ENCODE measurements at places on chromosomes 2 and 18.

- DNase-seq = no peak
Observed at GRCh38 chr2:85642725-85643124, 25.3 kb downstream of the SFTPB start.

DNA sequence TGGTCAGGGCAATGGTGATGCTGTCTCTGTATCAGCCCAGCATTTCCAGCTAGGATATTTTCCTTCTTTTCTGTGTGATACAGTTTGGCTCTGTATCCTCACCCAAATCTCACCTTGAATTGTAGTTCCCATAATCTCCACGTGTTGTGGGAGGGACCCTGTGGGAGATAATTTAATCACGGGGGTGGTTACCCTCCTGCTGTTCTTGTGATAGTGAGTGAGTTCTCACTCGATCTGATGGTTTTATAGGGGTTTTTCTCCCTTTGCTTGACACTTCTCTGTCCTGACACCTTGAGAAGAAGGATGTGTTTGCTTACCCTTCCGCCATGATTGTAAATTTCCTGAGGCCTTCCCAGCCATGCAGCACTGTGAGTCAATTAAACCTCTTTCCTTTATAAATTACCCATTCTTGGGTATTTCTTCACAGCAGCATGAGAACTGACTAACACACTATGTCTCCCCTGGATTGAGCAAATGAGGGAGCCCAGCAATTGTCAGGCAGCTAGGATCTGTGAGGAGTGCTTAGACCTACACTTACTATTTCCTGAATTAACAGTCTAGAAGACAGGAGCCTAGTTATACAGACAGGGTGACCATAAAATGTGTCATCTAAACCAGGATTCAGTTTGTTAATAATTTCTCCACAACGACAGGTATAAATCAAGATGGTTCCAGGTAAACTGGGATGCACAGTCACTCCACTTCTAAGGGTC, 6.0 kb downstream of the SCN2A start:
- no peak for DNase-seq

DNA sequence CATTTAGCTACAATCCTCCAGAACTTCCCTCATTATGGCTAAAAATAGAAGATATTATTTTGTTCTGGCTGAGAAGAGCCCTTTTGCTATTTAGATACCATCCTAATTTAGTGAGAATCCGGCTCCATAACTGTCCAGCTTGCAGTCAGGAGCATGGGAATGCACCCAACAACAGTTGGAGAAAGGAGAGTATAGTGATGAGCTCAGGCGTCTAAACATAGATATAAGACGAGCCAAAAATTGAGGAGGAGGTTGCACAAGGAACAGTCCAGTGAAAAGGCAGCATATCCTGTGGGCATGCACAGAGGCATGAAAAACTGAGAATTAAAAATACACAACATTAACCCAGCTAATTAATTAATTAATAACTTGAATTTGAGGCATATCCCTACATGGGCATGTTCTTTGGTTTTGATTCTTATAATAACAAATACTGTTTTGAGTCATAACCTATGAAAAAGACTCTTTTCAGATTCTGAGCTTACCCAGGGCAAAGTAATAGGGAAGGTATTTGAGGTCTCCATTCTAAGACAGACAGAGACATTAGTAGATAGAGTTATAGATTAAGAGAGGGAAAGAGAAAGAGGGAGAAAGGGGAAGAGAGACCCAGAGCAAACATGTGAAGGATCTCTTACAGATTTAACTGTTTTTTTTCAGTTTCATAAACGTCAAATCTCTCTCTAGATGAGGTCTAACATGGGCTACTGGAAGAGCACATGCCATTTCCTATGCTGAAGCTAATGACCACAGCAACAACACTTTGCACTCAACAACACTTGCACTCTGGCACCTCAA, 311.2 kb downstream of the OSR1 start:
- DNase-seq = no peak

DNA sequence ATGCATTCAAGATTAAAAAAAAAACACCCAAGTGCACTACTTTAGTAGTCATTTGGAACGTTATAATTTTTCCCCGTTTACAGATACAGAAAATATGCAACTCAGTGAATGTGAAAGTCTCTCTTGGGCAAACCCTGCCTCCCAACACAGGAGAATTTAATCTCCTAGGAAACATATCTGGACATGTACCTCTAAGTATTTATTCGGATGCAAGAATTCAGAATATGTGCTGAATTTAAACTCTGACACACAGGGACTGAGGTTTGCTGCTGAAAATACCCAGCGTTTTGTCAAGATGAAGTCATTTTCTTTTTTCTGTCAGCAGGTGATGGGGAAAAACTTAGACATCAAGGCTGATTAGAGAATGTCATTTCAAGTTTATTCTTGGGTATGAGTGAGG, 105.4 kb downstream of the ACKR3 start:
- no peak for DNase-seq

DNA sequence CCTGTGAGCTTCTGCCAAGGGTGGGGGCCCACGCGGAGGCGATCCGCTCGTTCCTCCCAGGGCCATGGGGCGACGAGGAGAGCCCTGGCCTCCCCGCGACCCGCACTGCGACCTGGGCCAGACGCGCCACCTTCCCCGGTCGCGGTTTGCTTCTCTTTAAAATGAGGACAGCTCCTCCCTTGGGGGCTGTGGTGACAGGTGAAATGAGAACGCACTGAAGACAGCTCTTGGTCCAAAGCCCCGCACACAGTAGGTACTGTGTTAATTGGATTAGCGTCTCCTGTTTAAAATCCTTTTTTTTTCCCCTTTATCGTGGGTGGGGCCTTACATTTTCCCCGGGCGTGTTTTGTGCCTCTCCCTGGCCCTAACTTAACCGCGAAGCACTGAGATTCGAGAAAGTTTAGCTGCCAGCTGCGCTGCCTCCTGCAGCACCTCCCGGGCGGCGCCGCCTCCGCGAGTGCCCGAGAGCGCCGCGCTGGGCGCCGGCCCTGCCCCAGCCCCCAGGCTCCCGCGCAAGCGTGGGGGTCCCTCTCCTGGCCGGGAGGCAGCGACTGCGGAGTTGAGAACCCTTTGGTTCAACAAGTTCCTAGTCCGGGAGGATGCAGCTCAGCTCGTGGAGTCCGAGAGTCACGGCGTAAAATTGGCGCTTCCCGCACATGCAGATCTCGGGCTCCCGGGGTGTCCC, 1.1 kb downstream of the HPCAL1 start:
- DNase-seq = peak; percentile 44

DNA sequence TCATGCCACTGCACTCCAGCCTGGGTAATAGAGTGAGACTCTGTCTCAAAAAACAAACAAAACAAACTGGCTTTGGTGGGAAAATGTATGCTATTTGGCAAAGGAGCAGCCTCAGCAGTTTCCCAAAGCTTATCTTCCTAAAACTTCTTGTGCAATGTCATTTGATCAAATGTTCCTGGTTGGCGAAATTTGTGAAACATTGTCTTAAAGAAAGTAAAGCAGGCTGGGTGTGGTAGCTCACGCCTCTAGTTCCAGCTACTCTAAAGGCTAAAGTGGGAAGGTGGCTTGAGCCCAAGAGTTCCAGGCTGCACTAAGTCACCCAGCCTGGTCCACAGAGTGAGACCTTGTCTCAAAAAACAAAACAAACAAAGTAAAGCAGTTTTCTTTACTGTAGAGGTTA, 17.3 kb upstream of the TAF4B start:
- DNase-seq = no peak

GRCh38 chr2:72846171-72847095, 20.6 kb upstream of the EXOC6B start:
- no peak for DNase-seq

DNA sequence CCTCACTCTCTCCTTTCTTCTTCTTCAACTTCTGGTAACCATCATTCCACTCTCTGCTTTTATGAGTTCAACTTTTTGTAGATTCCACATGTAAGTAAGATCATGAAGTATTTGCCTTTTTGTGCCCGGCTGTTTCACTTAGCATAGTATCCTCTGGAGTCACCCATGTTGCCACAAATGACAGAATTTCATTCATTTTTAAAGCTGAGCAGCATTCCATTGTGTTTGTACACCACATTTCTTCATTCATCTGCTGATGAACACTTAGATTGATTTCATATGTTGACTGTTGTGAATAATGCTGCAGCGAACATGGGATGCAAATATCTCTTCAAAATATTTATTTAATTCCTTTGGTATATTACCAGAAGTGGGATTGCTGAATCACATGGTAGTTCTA, 133.6 kb upstream of the ERBB4 start:
- DNase-seq = no peak

DNA sequence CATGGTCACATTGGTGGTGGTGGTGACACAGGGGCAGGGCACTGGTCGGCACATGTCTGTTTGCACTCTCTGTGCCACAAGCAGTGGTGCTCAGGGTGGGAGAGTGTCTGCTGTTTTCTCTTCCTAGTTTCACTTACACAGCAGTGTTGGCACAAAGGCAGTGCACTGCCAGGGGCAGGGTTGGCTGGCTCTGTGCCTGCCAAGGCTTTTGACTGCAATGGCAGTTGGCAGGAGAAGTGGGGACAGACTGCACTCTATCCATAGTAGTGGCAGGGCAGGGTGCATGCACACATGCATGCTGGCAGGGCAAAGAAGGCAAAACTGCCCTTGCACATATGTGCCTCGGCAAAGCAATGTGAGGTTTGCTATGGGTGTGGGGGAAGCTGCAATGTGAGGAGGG, 635.9 kb downstream of the SUCLG1 start:
- DNase-seq = no peak

GRCh38 chr2:8134473-8134932, 547.4 kb upstream of the ID2 start:
- no peak for DNase-seq

DNA sequence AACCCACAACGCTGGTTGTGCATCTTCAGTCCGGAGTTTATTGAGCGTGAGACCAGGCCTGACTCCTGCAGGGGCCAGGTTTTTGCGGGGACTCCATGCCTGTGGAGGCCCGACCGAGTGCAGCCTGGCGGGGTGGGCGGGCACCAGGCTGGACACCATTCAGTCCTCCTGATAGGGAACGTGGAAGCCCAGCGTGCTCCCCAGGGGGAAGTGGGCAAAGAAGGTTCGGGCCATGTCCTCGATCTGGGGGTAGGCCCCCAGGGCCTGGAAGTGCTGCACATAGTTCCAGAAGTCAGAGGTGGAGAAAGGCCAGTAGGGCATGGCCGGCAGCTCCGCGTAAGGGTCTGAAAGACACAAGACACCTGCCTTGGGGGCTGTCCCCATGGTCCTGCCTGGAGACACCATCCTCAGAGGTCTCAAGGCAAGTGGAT, 1.4 kb downstream of the OTOS start:
- DNase-seq = no peak

GRCh38 chr18:52750995-52751394, 411.0 kb downstream of the DCC start:
- no peak for DNase-seq

- DNase-seq = peak; percentile 81
Observed at GRCh38 chr2:237901932-237902850, 42.8 kb downstream of the RAMP1 start.

GRCh38 chr2:101351207-101351606, 36.1 kb downstream of the CREG2 start:
- no peak for DNase-seq

DNA sequence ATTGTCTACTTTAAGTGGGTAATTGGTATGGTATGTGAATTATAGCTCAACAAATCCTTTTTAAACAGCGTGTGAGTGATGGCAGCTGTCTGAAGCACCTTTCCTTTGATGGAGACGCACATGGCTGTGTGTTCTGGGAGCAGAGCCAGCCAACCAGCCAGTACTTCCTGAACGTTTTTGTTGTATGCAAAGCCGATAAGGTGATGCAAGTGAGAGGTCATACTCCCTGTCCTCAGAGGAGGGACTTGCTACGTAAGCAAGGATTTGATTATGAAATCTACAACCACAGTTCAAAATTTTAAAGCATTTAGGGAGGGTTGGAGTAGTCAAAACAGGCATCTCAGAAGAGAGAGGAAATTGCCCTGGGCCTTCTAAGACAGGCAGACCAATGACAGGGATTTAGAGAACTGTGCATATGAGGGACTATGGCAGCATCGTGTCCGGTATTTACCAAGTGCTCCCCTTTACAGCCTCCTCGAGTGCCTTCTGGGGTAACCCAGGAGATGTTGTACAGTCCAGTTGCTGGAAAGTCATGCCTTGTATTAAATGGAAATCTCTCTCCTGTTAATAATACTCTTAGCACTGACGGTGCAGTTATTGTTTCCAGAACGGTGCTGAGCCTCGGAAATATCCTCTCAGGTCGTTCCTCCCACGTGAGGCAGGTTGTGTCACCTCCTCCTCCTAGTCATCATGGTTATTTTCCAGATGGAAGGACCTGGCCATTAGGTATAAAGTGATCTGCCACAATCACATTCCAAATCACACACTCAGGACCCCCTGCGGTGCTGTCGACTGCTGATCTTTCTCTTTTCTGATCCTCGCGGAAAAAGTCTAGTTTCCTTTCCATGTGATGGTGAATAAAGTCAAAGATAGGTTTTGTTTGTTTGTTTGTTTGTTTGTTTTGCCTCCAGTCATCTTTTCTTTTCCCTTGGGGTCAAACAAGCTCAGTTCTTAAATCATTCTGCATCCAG, 28.4 kb downstream of the ARHGEF4 start:
- DNase-seq = no peak

DNA sequence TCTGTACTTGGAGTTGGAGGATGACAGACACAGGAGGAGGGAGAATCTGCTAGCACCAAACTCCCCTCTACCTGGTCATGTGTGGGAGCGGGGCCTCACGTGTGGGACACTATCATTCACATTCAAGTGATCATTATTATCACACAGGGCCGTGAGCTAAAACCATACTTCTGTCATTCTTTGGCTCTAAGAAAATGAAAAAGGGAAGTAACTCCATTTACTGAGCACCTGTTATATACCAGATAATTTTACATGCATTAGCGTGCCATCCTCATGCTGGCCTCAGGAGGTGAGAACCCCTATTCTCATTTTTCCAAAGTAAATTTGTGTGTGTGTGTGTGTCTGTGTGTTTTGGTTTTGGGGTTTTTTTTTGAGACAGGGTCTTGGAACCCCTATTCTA, 150.1 kb downstream of the GLI2 start:
- no peak for DNase-seq

DNA sequence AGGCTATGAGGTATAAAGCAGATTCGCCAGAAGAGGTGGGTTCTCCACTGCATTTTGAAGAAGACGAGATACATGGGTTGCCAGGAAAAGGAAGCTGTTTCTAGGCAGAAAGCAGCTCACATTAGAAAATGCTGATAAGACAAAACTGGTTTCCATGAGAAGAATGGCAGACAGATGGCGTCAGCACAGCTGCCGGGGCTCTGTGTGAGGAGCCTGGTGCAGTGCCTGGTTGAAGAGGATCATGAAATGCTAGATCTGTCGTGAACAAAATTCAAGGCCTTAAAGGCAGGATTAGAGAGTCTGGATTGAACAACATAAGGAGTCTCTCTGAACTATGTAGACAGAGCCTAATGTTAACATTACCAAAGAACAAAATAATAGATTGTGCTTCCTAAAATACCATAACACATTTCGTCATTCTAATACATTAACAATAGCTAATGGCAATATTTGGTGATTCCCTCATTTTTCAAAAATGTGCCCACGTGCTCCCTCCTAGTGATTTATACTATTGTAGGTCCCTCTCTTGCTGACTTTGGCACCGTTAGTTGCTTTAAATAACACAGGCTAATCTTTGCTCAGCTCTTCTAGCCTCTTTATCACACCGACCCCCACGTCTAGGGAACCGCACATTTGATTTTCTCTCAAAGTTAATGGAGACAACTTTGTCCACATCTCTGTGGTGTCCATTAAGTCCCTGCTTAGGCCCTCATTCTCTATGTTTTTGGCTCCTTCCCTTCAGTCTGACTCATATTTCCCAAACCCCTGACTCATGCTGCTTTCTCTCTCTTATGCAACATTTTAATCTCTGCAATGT, 38.2 kb downstream of the EFEMP1 start:
- no peak for DNase-seq

Measured in immature natural killer cell (primary cell).